ENCODE measurements at places on chromosomes 5 and 9.

DNA sequence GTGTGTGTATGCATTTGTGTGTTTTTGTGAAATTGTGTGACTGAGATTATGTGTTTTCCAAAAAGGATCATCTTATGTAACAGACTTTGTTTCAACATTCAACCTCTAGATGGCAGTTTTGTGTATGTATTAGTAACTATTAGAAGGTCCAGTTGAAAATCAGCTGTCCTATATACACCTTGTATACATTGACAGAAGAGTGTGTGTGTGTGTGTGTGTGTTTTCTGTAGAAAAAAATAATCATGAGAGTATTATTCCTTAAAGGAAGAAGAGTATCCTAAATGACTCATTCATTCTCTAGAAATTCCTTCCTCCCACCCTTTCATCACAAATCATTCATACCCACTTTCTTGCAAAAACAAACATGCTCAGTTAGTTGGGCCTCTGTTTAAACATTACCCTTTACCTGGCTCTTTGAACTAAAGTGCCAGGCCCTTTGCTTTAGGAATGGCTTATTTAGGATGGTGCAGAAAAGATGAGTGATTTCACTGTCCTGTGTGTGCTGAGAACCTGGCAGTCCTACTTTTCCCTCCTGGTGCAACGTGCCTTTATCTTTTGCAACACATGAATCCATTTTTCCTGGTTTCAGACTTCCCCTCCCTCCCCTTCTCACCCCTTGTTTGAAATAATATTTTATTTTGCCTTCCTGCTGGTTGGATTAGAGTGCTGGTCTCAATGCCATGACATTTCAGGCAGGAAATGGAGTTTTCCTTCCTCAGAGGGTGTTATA is 152.2 kb downstream of the ARHGAP26 start:
- peak; percentile 70 for DNase-seq

- DNase-seq, result no peak
Observed at GRCh38 chr5:170509348-170509660, 5.5 kb downstream of the KCNIP1 start.

- DNase-seq, result peak; percentile 68
Observed at GRCh38 chr5:142874540-142874939, 104.4 kb downstream of the ARHGAP26 start.

DNA sequence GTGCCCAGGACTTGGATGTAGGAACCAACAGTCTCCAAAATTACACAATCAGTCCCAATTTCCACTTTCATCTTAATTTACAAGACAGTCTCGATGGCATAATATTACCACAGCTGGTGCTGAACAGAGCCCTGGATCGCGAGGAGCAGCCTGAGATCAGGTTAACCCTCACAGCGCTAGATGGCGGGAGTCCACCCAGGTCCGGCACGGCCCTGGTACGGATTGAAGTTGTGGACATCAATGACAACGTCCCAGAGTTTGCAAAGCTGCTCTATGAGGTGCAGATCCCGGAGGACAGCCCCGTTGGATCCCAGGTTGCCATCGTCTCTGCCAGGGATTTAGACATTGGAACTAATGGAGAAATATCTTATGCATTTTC is 837 bp downstream of the PCDHB2 start:
- DNase-seq, result no peak

- no peak for DNase-seq
Observed at GRCh38 chr9:124345751-124346281, 69.4 kb downstream of the PSMB7 start.

DNA sequence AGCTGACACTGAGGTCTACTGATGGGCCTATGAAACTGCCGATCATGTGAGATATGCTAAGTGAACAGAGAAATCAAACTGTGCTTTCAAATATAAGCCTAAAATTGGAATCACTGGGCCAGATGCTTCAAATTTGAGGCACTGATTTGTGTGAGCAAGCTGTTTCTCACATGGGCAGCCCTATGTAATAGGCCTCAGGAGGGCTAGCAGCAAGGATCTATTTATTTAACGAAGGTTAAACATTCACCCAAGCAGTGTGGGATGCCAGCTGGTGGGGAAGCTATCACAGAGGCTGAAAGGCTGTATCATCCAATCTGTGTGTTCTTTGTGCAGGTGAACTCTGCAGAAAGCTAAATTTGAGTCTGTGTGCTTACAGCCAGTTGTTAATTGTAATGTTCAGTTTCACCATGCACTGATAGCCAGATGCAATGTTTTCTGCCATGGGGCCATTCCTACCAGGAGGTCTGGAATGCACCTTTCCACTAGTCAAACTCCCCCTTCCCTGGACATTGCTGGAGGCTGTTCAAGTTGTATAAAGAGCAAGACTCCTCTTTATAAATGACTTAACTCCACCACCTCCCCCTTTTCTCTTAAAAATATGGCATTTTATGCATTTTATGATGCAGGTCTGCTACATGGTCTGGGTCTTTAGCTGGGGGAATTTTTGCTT is 228.9 kb downstream of the SH3GL2 start:
- DNase-seq, result peak; percentile 1

DNA sequence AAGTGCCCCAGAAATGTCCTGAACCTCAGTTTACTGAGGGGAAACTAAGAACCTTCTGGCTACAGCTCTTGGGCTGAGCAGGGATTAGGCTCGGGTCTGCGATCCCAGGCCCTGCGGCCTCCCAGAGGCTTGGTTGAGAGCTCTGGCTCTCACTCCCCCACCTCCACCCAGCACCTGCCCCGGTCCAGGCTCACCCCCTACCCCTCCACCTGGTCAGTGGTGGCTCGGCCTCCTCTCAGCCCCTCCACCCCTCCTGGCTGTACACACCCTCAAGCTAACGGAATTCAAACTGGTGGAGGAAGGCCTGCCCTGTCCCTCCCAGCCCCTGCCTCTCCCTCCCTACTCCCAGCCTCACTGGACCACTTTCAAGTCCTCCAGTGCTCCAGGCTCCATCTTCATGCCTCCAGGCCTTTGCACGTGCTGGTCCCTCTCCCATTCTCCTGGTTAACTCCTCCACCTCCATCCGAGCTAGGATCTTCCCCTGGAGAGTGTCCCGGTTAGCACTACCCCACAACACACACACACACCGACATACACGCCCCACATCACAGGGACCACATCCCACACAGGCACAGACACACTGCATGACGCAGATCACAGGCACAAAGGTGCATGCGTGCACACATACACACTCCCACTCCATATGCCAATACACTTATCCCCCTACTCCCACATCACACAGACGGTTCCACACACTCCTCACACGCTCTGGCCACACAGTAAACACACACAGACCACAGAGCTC is 130.9 kb downstream of the C9orf50 start:
- no peak for DNase-seq

GRCh38 chr9:132410642-132411041 is 631 bp downstream of the CFAP77 start:
- DNase-seq, result no peak

GRCh38 chr5:120582635-120583034 is 118.5 kb downstream of the PRR16 start:
- no peak for DNase-seq

DNA sequence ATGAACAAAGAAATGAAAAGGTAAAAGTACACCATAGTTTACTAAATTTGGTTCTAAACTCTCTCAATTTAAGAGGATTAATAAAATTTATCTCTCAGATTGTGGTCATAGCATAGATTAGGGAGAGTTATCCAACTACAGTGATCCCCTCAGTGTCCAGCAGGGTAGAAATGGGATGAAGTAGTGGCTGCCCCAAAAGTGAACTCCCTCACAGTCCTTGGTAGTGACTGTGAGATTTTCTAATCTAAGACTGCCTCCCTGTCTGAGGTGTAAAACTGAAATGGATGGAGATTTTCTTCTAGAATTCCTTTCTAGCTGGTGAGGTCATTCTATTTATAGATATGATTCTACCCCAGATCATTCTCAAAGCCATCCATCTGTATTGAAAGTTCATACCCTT is 455.5 kb downstream of the ACTL7B start:
- DNase-seq, result no peak

GRCh38 chr5:135426102-135427082 is 20.8 kb downstream of the DCANP1 start:
- DNase-seq, result peak; percentile 45

All from SHP77 (cell line).